ENCODE measurements at places on chromosomes 1 and 21.

DNA sequence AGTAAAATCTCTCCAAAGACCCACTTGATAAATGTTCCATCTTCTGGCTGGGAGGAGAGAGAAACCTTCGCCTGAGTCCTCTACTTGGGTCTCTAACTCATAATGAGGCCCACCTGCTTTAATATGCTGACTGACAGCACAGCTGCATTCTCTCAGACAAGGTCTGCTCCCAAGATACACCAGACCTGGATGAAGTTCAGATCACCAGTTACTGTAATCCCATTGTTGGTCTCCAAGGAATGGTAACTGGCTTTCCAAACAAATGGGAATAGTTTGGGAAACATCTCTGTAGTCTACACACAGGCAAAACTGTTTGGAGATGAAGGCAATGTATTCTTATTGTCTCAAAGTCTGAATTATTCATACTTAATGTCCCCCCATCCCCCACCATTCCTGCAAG, 27.9 kb upstream of the COL24A1 start:
- DNase-seq: no peak

DNA sequence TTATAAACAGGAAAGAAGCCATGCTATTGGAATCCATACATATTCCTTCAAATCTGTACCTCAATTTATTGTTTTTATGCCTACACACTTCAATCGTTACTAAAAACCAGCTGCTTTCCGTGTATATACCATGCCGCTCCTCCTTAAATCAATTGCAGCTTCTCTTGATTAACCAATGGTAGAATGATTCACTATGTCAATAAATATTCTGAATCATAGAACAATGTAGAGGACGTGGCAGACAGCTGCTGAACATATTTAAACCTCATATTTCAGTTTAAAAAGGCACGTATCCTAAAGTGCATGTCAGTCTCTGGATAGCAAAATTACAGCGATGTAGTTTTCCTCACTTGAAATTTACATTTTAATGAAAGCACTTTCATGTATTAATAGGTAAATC, 100.4 kb downstream of the MRPL39 start:
- DNase-seq: peak; percentile 16

DNA sequence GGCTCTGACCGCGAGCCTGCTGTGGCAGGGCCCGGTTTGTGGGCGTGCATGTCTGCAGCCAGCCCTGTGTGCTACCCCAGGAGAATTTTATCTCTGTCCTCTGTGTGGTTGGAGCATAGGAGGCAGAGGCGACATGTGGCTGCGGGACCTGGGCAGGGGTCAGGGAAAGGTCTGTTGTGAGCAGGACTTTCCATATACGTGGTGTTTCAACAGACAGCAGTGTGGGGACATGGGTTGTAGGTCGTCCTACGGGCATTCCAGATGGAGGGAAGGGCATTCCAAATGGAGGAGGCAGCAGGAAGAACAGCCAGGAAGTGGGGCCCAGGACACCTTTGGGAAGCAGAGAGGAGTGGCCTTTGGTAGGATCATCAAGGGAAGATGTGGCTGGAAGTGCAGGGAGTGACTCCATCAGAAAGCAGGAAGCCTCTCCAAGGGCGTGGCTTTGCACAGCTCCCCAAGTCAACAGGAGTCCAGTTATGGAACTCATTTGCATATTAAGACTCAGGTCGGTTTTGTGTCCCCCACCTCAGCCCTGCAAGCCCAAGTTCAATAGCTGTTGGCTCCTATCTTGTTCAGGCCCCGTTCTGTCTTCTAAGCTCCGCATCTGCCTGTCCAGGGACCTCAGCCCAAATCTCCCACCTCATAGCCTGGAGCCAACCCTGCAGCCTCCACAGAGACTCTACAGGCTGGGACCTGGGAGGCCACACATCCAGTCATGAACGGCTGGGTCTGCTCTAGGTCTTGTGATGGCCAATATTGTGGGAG, 309.1 kb downstream of the MATN1 start:
- DNase-seq: no peak

- no peak for DNase-seq
Observed at GRCh38 chr1:202438393-202439174, 90.1 kb downstream of the PPP1R12B start.

DNA sequence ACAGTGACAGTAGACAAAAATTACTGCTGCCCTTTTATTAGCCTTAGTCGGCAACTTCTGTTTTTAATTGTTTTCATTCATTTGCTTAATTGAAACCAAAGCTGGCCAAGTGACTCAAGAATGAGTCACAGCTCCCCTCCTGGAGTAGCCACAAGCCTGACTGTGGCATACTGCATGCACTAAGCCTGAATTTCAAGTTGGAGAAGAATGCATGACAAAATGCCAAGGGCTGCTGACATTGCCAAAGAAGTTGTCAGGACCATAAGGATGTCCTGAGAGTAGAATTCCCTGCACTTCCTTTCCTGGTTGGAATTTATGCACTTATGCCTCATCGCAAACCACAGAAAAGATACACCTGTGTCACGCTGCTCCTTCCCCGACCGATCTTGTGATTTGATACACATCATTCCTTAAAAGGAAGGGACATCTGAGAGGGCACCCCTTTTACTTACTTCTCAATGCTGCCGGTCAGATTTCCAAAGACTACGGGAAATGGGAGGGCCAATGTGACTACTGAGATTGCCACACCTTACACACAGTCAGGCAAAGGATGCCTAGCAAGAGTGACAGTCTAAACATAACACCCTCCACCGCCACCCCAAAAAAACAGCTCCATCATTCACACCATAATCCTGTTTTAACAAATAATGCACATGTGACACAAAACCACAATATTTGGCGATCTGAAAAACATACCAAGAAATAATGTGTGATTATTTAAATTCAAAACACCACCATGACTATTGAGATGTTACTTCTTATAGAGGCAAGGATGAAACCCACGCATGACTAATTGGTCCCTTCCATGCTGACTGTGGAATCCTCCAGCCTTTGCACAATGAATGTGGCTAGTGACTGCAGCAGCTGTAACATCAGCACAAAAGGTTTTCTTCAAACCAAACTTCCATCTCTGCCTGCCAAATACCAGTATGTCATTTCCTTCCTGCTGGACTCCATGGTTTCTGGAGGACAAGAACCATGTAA, 28.2 kb downstream of the VAV3 start:
- DNase-seq: peak; percentile 41

DNA sequence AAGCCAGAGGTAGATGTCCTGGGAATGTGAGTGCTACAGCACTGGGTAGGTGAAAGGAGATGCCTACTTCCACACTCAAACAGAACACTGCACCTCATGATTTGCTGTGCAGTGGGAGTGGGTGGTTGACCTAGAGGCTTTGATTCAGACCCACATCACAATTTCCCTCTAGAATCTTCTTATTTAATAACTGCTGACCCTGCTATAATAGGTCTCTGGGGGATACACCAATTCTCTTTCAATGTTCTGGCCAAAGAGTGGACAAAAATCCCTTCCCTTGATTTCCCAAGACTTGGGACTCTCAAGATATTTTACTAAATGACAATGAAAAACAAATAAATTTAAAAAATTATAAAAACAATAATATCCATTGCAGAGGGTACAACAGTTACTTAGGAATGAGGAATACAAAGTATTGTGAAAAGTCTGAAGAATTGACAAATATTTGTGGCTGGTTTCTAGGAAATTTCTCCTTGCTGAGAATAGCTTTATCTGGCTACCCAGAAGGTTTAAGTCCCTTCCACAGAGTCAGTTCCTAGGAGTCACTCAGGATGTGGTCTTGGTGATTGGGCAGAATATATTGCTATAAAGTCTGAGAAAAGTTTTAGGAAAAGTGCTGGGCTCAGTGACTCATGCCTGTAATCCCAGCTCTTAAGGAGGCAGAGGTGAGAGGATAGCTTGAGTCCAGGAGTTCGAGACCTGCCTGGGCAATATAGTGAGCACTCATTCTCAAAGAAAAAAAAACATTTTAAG, 2.4 kb upstream of the FCGR2A start:
- DNase-seq: no peak

DNA sequence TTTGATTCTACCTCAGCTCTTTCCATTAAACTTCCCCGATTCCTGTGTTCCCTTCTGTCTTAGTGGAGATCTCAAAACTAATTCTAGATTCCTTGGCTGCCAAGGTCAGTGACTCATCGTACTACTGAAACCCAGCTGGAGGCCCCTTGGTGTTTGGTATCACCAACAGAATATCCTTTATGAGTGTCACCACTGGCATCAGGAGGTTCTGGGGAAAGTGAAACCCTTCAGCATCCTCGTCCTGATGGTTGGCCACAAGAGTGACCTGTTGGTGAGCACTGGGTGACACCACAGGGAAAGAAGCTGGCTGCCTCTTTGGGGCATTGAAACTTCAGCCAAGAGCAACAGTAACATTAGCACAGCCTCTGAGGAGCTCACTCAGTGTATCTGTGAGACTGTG, 9.6 kb downstream of the RAB42 start:
- DNase-seq: peak; percentile 72

DNA sequence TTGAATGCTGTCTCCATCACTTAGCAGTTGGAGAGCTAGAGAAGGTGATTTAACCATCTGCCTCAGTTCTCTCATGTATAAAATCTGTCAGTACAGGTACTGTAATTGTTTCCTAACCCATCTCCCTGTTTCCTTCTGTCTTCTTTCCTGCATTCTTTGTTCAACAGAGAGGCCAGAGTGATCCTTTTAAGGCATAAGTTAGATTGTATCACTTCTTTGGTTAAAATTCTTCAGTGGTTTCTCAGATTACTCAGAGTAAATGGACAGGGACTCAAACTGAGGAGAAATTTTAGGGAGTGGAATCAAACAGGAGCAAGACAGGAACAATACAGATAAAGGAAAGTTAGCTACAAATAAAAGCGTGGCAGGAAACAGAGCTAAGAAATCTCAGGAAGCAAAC, 45.2 kb upstream of the SSX2IP start:
- DNase-seq: no peak

- DNase-seq: no peak
Observed at GRCh38 chr21:34129039-34129891, 55.9 kb downstream of the MRPS6 start.

DNA sequence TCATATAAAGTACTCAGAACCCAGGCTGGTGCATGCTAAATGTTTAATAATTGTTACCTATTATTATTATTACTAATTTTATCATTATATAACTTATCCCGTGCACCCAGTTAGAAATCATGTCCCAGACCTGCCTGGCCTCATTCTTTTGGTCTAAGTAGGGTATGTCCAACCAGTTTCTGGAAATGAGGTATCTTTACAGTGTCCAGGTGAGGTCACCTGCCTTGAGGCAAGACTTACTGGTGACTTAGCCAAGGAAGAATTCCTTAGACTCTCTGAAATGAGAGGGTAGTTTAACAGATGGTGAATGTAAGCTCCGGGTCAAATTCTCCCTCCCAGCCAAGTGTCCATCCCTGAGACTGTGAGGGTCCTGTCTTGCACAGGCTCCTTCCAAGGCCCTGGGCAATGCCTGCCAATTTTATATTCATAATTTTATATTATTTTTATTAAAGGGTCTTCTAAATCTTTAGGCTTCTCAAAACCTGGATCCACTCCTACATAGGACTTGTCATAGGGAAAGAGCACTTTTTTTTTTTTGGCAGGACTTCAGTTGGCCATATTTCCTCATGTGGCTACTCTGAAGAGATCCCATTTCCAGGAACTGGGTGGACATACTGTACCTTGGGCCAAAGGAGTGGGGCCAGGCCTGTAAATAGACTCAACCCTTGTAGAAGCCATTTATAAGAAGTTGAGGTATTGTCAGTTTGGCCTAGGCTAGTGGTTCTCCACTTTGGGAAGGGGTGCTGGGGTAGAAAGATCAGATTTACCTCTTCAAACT, 96.7 kb upstream of the KCNA3 start:
- no peak for DNase-seq

- DNase-seq: no peak
Observed at GRCh38 chr1:180488661-180489060, 13.7 kb downstream of the ACBD6 start.

DNA sequence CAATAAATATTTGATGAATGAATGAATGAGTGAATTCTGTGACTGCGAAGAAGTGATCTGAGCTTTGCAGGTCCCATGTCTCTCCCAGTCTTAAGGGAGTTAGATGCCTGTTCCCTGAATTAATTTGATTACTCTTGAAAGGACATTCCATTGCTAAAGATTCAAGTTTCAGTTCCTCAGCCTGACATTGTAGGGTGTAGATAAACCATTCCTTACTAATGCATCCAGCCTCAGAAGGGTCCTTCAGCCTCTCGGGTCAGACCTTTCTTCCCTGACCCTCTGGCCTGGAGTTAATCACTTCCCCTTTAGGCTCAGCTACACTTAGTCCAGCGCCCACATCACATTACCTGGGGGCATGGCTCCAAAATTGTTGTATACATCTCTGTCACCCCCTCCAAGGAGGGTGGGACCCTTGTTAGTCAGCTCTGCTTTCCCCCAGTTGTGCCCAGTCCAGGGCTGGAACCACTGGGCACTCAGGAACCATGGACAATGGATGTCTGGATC, 2.6 kb downstream of the INSRR start:
- DNase-seq: no peak

GRCh38 chr1:66585002-66585401, 51.0 kb downstream of the SGIP1 start:
- DNase-seq: no peak

GRCh38 chr1:58981392-58981791, 197.5 kb upstream of the JUN start:
- no peak for DNase-seq

GRCh38 chr21:35559829-35560225, 500.5 kb downstream of the SETD4 start:
- DNase-seq: no peak

- DNase-seq: no peak
Observed at GRCh38 chr1:117657949-117658660, 52.3 kb downstream of the TENT5C start.

DNA sequence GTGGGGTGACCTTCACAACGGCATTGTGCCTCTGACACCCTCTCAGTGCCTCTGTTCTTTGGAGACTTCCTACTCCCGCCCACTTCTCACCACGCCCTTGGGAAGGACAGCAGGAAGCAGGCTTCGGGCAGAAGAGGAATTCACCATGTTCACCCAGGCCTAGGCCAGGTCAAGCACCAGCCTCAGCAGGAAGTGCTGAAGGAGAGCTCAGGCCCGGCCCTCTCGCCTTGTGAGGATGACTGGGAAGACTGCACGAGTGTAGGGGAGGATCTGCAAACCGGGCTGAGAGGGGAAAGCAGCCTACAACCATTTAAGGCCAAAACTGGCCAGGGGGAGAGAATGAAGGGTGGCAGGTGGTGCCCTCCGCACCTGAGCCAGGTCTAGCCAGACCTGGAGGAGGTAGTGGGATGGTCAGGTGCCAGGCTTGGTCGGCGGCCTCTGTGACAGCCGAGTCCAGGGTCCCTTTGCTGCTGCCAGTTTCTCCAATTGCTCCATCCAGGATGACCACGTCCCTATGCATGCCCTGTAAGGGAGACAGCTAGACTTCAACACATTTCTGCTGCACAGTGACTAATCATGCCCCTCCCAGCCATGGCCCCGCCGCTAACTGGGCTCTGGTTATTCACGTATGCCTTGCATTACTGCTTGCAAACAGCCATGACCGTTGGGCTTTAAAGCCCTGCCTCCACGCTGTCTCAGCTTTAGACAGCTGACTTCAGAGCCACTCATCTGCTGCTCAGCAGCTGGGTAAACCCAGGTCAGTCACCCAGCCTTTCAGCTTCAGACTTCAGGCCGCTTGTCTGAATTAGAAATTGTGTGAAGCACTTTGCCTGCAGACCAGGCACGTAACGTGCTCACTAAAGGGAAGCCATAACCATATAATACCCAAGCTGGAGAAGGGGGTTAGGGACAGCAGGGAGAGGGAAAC, 8.9 kb downstream of the MRTO4 start:
- DNase-seq: peak; percentile 83

All from Caki2 (cell line).